ENCODE measurements at places on chromosomes 16 and 17. TPM values are rescaled to one million over a fixed set of nuclear protein-coding genes. Genes with fewer than 3 reads are reported as not detected.

The CD300LB gene
- total RNA-seq, result not detected

The KRT12 gene
- total RNA-seq, result not detected

The RNF222 gene
- total RNA-seq, result 0.07 TPM

The NSMCE1 gene
- total RNA-seq, result 68.7 TPM

The NDE1 gene
- 74.9 TPM for total RNA-seq

The SAMD14 gene
- 0.99 TPM for total RNA-seq

The PYY gene
- not detected for total RNA-seq

The RNF157 gene
- total RNA-seq, result not detected

The TOP3A gene
- total RNA-seq, result 24.2 TPM

The VPS35 gene
- total RNA-seq, result 84.8 TPM

The KCTD13 gene
- 7.2 TPM for total RNA-seq

The RHBDL3 gene
- total RNA-seq, result not detected

The HSD17B1 gene
- total RNA-seq, result 6.5 TPM

The RECQL5 gene
- 26.3 TPM for total RNA-seq

The CRHR1 gene
- not detected for total RNA-seq

The EVI2B gene
- total RNA-seq, result 0.25 TPM

The SLC7A6OS gene
- total RNA-seq, result 14.1 TPM

The PKD1 gene
- 46.5 TPM for total RNA-seq

The CLDN9 gene
- total RNA-seq, result not detected

The KRT15 gene
- total RNA-seq, result 314 TPM

The FBXL16 gene
- total RNA-seq, result 2.4 TPM

The USP43 gene
- 6.0 TPM for total RNA-seq

The HNF1B gene
- not detected for total RNA-seq

The ITPRIPL2 gene
- 18.1 TPM for total RNA-seq

The HBQ1 gene
- total RNA-seq, result 0.28 TPM

The CCL15 gene
- not detected for total RNA-seq

The ELMO3 gene
- 35.7 TPM for total RNA-seq

The P2RX5 gene
- total RNA-seq, result 0.14 TPM

The ASPA gene
- not detected for total RNA-seq

The KIF2B gene
- total RNA-seq, result not detected

The SMTNL2 gene
- not detected for total RNA-seq

The CIBAR2 gene
- total RNA-seq, result not detected

The KRTAP9-4 gene
- total RNA-seq, result not detected

The GLTPD2 gene
- not detected for total RNA-seq

The TP53TG3B gene
- not detected for total RNA-seq

The ITGAX gene
- not detected for total RNA-seq

The PIGS gene
- total RNA-seq, result 47.4 TPM

The CBX2 gene
- 5.9 TPM for total RNA-seq

The DNAH3 gene
- total RNA-seq, result 0.10 TPM

The SF3B3 gene
- total RNA-seq, result 179 TPM

The NPIPA5 gene
- 8.0 TPM for total RNA-seq

The ZNF768 gene
- 29.7 TPM for total RNA-seq

The CTRB2 gene
- not detected for total RNA-seq

The KRT25 gene
- total RNA-seq, result not detected

The KRTAP1-1 gene
- total RNA-seq, result not detected

The SBK1 gene
- total RNA-seq, result 0.14 TPM

The SMIM22 gene
- total RNA-seq, result 80.8 TPM

The ZNHIT3 gene
- total RNA-seq, result 44.8 TPM

The C17orf58 gene
- 6.2 TPM for total RNA-seq

The ICAM2 gene
- 0.48 TPM for total RNA-seq

All from foreskin keratinocyte (primary cell).